ENCODE measurements at places on chromosomes 5 and 9.

- no peak for DNase-seq
Measured at GRCh38 chr9:129946246-129946995, 96.6 kb downstream of the FNBP1 start.

GRCh38 chr5:158546748-158547147, 553.0 kb downstream of the EBF1 start:
- DNase-seq = no peak

- no peak for DNase-seq
Measured at GRCh38 chr5:163532171-163533084, 27.0 kb downstream of the MAT2B start.

DNA sequence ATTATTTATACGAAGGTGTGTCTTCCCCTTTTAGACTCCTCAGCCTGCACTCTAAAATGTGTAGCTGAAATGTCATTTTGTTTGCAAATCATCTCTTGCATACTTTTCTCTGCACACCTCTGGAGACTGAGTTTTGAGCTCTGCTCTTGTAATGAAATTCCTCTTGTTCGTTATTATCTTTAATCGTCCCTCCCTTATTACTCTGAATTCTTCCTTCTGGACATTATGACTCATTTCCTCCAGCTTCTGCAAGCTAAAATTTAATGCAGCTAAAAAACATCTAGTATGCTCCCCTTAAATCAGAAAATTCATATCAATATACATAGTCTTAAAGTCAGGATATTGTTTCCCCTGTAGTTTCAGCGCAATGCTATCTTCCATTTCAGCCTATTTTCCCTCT, 13.5 kb downstream of the ISL1 start:
- no peak for DNase-seq

- peak; percentile 15 for DNase-seq
Measured at GRCh38 chr9:35798658-35799374, 7.4 kb downstream of the NPR2 start.

DNA sequence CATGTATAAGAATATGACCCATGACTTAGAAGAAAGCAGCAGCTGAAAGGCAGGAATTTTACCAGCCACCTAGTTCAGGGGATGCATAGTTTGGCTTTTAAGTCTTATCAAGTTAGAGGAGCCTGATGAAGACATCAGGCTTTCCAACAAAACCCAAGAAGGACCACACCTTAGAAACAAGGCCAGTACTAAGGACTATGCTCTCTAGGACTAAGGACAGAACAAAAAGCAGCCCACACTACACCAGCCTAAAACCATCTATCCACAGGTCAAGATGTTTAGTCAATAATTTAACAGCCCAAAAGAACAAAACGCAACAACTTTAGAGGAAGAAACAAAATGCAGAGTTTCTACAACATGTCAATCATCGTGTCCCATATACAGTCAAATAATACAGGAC, 408.9 kb upstream of the RGMB start:
- DNase-seq = no peak

- no peak for DNase-seq
Measured at GRCh38 chr9:133950629-133951111, 41.5 kb downstream of the VAV2 start.

- no peak for DNase-seq
Measured at GRCh38 chr5:153342487-153342886, 148.0 kb upstream of the GRIA1 start.

- peak; percentile 89 for DNase-seq
Measured at GRCh38 chr9:137053944-137054931, at the start of gene ENTPD2. Gene ENTPD2 (minus strand): TSS chr9:137054061. CDS start chr9:137053997, 64 bp downstream.

- no peak for DNase-seq
Measured at GRCh38 chr5:56947052-56947451, 4.9 kb downstream of the MIER3 start.

- no peak for DNase-seq
Measured at GRCh38 chr5:59466271-59466670, 427.3 kb downstream of the PDE4D start.

DNA sequence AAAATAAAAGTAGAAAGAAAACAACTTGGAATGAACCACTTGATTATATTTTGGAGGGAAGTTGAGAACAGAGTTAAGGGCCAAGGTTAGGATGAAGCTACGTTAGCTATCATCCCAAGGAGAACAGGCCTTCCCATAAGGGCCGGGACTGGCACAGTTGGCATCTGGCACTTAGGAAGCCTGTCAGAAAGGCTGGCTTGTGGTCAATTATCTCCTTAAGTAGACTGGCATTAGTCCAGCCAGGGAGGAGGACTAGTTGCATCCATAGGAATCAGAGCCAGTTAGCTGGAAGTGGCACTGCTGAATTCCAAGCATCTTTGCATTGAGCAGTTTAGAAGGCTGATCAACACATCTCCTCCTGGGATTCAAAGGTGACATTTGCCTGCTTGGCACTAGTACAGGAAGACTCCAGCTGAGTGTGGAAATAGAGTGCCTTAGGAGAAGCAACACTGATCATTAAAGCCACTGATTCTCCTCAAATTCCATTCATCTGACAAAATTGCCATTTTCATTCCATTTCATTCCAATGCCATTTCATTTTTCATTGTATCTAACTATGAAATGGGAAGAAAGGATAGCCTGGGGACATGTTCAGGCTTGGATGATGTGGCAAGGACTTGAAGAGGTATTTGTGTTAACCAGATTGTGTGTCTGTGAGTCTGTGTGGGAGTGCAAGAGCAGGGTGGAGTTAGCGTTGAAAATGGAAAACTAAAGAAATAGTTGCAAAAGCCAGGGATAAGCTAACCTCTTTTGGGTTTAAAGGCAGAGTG, 5.5 kb downstream of the FOXB2 start:
- no peak for DNase-seq

GRCh38 chr9:85430659-85431338, 311.0 kb downstream of the AGTPBP1 start:
- DNase-seq = no peak

GRCh38 chr5:140298183-140298601, 4.7 kb downstream of the PFDN1 start:
- DNase-seq = no peak
